ENCODE measurements at places on chromosomes 1 and 21.

DNA sequence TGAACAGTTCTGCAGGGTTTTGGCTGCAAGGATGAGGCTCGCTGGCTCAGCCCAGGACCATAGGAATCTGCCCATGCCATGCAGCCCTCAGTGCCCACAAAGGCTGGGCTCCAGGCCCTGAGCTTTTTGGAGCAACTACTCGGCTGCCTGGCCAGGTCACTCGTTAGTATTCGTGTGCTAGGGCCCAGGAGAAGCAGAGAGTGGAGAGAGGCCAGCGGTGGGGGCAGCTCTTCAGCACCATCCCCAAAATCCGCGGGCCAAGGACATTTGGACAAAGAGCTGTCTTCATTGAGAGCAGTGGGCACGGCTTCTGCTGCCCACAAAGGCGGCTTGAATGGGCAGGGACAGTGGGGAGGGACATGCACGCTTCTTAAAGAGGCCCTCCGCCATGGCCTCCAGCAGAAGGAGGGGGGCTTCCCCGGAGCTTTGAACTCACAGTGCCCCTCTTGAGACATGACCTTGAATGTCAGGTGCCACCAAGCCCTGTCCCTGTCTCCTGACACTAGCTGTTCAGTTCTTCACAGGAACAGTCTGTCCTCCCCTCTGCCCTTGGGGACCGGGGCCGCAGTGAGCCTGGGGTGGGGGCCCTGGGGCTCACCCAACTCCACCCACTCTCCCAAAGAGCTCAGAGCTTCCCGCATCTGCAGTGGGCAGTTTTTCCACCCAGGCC lies 106.1 kb upstream of the ARHGEF16 start:
- no peak for DNase-seq

GRCh38 chr1:39795651-39796050 lies 7.0 kb upstream of the BMP8B start:
- DNase-seq: no peak

DNA sequence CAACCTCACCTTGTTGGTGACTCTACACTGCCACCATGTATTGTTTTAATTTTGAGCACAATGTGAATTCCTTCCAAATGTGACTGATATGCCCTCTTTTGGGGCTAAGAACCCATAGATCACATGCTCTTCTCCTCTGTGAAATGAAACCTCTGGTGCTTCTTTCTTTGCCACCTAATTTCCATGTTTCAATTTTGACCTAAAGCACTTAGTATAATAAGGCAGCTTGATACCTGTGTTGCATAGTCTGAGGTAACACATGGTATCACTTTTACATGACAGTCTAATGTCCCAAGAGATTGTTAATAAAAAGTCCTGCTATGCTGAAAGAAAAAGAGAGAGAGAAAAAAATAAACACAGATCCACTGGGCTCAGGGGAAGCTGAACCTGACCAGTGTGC lies 24.2 kb downstream of the CLEC20A start:
- DNase-seq: no peak

DNA sequence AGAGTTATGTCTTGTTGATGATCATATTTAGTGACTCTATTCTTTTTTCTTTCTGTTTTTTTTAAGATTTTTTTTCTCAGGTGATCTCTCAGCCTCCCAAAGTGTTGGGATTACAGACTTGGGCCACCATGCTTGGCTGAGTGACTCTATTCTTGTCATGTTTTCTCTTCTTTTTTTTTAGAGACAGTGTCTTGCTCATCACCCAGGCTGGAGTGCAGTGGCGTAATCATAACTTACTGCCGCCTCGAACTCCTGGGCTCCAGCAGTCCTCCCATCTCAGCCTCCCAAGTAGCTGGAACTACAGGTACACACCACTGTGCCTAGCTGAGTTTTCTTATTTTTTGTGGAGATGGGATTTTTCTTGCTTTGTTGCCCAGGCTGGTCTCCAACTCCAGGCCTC lies 36.9 kb downstream of the ZMYM4 start:
- DNase-seq: no peak

DNA sequence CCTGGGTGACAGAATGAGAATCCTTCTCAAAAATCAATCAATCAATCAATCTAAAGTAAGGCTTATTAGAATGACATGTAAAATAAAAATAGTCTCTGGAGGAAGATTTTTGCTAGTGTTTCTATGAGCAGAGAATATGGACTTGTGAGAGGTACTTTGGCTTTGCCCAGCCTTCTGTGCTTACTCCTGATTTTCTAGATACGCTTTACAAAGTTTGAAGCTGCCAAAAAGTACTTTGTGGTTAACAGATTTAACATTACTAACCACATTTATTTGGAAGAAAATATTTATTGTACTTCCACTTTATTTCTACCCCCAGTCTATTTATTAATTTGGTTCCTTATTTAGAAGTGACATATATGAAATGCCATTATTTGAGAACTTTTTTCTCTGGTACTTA lies 41.0 kb downstream of the CEP350 start:
- no peak for DNase-seq

- DNase-seq: no peak
Observed at GRCh38 chr1:89527750-89528381, 3.2 kb downstream of the LRRC8B start.

GRCh38 chr1:182406012-182406411 lies 5.5 kb upstream of the TEDDM1 start:
- no peak for DNase-seq

- no peak for DNase-seq
Observed at GRCh38 chr1:11453742-11454491, 25.0 kb upstream of the DISP3 start.

DNA sequence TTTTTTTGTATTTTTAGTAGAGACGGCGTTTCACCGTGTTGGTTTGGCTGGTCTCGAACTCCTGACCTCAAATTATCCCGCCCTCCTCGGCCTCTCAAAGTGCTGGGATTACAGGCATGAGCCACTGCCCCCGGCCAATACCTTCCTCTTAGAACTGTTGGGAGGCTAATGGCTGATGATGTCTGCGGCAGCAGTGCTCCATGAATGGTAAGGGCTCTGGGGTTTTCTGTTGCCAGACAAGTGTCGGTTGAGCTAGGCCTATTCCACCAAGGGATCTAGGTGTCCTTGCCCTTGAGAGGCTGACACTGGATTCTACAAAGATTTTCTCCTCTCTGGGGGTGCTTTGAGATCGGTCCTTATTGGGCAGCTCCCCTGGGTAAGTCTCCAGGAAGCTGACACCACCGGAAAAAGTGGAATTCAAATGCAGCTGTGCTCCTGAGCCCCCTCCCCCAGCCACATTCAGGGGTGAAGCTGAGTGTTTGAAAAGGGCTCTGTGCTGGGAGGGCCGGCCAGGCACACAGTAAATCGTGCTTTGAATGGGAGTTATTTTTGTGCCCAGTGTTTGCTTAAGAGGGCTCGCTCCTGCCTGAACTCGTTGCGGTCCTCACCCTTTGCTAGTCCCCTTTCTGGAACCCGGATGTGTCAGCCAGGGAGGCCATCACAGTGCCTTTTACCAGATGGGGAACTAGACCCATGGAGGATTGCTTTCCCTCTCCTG lies 5.2 kb downstream of the SOX13 start:
- no peak for DNase-seq

GRCh38 chr1:186578325-186579016 lies 101.8 kb downstream of the PTGS2 start:
- no peak for DNase-seq

DNA sequence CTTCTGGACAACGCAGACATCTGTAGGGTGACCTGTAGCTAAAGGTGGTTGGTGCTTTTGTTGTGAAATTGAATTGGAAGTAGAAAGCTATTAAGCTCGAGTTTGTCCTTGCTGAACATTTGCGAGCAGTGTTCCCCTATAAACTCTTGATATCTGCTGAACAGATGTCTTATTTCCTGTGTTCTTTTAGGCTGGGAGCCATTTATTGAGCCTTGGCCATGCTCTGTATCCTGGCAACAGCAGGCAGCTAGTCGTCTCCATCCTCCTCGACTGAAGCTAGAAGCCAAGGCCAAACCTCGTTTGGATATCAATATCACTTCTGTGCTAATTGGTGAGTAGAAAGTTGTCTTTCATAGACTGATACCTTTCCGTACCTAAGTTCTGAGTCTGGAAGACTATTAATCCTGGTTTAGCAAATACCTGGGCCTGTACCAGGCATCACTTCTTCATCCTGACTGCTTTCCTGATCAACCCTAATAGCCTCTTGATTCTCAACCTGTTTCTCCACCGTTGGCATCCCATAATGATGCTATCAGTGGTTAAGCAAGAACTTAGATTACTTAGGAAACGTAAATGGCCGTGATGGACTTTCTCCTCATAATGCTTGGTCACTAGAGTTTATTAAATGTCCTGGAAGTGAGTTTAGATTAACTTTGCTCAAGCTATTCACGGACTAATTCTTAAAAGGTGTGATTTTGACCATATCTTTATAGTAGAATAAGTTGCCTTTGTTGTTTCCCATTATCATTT lies 103.4 kb downstream of the VPS13D start:
- no peak for DNase-seq

DNA sequence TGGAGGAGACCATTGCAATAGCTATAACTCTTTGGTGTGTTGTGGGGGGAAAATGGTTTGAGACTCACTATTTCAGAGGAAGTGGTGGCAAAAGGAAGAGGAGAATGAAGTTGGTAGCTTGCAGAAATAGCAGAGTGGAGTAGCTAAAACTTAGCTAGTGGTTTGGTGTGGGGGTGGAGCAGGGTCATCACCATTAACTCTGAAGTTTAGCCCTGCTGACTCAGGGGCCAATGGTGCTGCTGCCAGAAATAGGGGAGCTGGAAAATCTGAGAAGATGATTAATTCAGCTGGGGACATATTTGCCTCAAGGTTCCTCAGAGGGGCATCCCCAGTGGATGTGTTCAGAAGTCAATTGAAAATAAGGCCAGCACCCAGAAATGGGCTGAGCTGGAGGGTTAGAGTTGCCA lies 65.4 kb downstream of the RUNX1 start:
- DNase-seq: no peak

DNA sequence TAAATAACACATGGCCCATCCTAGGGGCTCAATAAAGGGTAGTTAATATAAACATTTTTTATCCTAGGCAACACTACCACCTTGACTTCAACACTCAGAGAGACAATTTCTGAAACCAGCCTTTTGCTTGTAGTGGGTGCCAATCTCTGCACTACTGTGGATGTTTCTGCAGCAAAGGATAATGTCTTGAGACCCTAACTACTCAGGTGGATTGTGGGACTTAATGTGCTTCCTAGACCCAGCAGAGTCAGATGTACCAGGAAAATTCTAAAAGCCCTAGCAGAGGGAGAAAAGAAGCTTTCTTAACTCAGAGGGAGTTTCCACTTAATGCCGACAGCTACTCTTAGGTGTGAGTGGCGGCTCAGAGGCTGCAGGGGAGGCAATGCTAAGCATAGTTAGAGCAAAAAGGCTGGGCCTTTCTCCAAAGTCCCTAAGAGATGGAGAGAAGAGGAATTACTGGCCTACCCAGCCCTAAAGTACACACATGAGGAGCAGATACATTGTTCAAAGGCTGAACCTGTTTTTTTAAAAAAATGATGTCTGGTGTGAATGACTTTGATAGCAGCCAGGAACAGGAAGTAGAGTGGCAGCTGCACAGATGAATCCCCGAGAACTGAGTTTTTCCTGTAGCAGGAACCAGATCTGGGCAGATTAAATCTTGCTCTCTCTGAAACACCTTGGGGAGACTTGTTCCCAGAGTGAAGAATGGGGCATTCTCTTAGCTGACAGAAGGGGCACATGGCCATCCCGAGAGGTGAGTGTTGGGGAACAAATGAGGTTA lies 33.5 kb upstream of the ABCD3 start:
- DNase-seq: no peak

DNA sequence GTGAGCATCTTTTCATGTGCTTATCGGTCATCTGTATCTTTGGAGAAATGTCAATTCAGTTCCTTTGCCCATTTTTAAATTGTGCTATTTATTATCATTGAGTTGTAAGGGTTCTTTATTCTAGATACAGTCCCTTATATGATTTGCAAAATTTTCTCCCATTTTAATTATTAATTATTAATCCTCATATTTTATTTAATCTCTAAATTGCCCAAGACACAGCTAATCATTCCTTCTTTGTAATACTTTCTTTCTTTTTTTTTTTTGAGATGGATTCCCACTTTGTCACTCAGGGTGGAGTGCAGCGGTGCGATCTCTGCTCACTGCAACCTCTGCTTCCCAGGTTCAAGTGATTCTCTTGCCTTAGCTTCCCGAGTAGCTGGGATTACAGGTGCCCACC lies 13.1 kb upstream of the TENT5B start:
- no peak for DNase-seq

DNA sequence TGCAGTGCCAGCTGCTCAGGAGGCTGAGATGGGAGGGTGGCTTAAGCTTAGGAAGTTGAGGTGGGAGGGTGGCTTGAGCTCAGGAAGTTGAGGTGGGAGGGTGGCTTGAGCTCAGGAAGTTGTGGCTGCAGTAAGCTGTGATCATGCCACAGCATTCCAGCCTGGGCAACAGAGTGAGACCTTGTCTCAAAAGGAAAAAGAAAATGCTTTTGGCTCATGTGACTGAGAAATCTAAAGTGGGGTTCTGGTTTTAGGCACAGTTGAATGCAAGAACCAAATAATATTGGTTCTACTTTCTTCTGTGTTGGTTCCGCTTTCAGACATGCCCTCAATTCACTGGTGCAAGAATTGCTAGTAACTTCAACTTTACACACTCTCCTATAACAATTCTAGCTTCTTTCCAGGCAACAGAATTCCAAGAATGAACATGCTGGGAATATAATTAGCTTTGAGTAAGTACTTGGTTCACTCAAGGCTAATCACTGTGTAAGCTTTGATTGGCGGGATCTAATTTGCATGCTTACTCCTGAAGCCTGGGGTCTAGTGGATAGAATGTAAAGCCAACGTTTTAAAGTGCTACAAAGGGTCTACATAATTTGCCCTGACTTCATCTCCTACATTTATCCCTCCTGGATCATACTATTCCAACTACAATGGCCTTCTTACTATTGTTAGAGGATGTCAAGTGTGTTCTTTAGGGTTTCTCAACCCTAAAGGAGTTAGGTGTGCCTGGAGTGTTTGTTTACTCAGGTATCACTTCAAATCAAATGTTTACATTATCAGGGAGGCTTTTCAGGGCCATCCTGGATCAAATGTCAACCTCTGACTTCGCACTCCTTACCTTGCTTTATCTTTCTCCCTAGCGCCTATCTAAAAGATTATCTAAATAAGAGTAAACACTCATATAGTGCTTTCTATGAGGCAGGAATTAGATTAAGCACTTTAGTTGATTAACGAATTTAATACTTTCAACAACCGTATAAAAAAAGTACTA lies 115.1 kb downstream of the SLC16A1 start:
- DNase-seq: peak; percentile 42

DNA sequence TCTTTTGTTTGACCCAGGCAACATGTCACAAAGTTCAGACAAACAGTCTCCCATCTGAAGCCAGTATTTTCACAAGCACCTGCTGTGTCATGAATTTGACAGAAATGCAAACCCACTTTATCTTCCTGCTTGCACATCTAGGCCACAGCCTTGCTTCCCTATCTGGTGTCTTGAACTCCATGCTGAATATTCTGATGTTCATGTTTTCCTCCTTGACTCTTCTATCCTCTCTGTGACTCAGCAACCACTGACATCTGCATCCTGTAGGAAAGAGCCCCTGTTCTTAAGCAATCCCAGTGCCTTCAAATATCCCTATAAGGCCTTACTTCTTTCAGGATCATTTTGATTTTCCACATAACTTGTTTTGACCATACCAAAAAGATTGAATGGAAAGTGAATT lies 6.5 kb downstream of the CD55 start:
- peak; percentile 34 for DNase-seq

- peak; percentile 80 for DNase-seq
Observed at GRCh38 chr1:64006276-64007051, 197.0 kb upstream of the UBE2U start.

- no peak for DNase-seq
Observed at GRCh38 chr1:172616636-172617035, 42.3 kb upstream of the FASLG start.
